ENCODE measurements at places on chromosomes 13 and 19.

- DNase-seq: peak; percentile 2
These were observed 126.6 kb upstream of the UFM1 start for GRCh38 chr13:38223089-38223488.

GRCh38 chr19:18300930-18301717 lies 19.7 kb upstream of the JUND start:
- no peak for DNase-seq

DNA sequence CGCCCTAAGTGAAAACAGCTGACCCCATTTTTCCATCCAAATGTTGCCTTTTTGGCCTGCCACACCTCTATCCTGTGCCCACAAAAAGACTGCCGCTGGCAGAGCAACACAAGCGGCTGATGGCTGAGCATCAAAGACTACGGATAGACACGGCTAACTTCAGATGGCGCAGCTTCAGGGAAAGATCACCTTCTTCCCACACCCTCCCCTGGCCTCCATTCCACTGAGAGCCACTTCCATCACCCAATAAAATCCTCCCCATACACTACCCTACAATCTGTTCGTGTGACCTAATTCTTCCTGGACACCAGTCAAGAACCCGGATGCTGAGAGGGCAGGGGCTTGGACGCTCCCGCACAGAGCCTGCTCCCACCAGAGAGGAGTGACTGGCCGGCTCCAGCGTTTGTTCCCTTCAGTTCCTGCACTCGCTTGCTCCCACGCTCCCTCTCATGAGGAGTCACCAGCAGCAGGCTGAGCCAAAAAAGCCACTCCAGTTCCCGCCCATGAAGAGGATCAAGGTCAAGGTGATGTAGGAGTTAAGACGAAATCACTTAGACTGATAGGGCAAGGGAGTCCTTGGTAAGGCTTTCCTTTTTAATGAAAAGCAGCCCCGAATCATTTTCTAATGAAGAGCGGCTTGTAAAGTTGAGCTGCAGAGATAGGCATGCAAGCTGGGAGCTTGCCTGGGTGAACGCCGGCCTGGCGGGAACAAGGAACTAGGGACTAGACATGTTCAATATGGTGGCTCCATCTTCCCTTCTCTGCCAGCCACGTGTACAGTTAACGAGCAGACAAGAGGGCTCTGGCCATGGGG lies 35.7 kb downstream of the TSKS start:
- no peak for DNase-seq

GRCh38 chr13:24557081-24557480 lies 44.5 kb upstream of the PARP4 start:
- DNase-seq: no peak

- no peak for DNase-seq
These were observed 40.0 kb downstream of the COL4A1 start for GRCh38 chr13:110266983-110267382.

GRCh38 chr19:34241513-34242337 lies 12.6 kb upstream of the GARRE1 start:
- no peak for DNase-seq

- no peak for DNase-seq
These were observed 122.3 kb downstream of the MIPEP start for GRCh38 chr13:23766939-23767338.

DNA sequence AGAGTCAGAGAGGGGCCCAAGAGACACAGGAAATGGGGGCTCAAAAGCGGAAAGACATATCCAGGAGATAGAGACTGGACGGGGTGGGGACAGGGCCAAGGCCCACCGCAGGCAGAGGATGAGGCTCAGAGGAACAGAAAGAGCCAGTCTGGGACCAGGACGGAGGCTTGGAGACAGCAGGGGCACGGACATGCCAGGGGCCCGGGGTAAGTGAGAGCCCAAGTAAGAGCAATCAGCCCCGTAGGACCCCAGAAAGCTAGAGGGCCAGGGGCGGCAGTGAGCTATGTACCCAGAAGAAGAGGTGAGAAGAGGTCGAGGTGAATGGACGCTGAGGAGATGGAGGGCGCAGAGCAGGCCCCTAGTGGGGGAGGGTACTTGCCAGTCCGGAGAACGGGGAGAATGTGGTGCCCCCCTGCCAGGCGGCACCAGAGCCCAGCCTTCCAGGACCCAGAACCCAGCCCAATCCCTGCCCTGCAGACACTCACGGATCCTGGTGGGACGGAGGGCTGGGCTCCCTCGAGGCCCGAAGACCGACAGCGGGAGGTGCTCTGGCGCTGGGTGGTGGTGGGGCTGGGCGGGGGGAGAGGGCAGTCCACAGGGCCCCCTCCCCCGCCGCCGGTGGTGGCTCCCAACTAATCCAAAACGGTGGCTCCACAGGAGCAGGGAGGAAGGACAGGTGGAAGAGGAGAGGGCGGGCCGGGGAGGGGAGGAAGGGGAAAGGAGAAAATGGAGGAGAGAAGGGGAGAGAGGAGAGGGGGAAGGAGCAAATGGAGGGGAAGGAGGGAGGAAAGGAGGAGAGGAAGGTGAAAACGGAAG lies 1.0 kb downstream of the GRIK5 start:
- DNase-seq: peak; percentile 64

- no peak for DNase-seq
These were observed 8.2 kb upstream of the ADAMTS10 start for GRCh38 chr19:8618751-8619150.

GRCh38 chr19:18718015-18718526 lies 34.6 kb downstream of the CRTC1 start:
- DNase-seq: peak; percentile 1

DNA sequence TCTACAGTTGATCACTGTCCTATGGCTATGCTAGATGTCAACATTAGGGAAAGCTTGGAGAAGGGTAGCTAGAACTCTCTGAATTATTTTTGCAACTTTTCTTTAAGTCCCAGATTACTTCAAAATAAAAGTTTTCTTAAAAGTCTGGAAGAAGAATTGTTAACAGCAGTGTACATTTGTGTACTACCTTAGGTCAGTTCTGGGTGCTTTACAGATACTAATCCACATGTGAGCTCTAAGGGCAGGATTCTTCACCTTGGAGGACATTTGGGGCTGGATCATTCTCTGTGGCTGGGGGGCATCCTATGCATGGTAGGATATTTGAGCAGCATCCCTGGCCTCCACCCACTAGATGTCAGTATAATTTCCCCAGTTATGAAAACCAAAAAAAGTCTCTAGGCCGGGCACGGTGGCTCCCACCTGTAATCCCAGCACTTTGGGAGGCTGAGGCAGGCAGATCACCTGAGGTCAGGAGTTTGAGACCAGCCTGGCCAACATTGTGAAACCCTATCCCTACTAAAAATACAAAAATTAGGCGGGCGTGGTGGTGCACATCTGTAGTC lies 2.8 kb downstream of the BRME1 start:
- peak; percentile 85 for DNase-seq

DNA sequence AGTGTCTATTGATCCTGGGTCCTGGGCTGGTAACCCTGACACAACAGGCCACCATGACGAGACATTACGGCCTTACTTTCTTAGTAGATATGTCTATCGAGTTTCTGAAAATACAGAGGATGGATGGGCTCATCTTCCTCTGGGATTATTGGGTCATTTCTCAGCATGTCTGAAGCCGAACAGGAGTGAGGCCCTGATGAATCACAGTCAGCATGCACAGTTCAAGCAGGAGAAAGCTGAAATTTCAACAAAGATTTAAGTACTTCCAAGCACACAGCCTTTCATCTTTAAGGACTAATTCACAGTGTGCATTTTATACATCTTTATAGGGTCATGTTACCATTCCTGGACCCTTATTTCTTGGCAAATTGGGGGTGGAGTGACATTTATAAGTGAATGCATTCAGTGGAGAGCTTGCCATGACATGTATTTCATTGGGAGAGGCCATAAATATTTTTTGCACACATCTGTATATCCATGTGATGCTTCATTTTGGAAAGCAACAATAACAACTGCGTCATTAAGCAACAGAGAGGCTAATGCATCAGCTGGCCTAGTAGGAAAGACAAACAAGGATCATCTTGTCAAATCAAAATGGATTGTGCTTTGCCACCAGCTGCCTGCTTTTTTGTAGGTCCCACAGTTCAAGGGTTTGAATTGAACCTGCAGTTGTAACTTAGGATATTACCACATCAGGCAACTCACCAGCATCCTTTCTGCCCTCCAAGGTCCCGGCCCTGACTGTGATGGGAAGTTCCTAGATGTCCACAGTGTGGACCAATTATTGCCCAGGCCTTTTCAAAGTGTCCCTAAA lies 143.5 kb downstream of the DNAJC15 start:
- DNase-seq: no peak

- DNase-seq: no peak
These were observed 1.2 kb upstream of the FAM83E start for GRCh38 chr19:48616041-48616436.

DNA sequence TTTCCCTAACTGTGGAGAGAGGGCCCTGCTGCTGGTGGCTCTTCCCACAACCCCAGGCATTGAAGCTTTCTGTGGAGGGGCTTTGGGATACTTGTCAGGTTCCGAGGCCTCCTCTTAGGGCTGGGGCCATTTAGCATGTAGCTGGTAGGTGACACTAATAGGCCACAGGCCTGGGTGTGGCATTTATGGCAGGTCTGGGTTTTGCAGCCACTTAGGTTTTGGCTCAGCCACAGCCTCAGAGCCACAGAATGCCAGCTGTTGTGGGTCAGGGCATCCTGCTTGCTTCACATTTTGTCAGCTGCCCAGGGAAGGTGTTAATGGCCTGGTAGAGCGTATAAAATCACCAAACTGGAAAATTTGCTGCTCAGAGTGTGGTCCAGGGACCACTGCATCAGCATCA lies 15.7 kb downstream of the FAM124A start:
- DNase-seq: no peak

- no peak for DNase-seq
These were observed 1.8 kb downstream of the FXYD7 start for GRCh38 chr19:35144600-35145436.

DNA sequence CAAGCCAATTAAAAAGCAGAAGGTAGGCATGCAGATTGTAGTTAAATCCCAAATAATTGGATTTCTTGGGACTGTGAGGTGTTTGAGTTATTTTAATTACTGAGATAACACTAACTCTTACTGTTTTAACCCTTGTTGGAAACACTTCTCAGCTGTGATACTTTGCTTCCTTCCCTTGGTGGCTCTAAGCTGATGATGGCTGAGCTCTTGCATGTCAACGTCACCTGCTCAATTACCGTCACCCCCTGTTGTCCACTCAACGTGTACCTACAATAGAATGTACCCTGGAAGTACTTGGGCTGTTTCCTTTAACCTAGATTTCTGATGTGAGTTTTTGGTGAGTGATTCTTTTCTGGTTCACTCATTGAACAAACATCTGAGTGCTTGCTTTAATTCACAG lies 303.4 kb downstream of the SLC7A1 start:
- DNase-seq: no peak

DNA sequence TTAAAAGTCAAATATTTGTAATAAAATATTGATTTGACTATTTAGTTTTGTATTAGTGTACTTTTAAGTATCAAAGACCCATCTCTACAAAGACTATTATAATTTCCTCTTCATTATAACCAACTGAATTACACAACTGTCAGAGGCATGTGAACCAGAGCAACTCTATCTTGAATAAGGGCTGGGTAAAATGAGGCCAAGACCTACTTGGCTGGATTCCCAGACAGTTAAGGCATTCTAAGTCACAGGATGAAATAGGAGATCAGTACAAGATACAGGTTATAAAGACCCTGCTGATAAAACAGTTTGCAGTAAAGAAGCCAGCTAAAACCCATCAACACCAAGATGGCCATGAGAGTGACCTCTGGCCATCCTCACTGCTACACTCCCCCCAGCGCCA lies 36.2 kb upstream of the ATP12A start:
- DNase-seq: no peak

DNA sequence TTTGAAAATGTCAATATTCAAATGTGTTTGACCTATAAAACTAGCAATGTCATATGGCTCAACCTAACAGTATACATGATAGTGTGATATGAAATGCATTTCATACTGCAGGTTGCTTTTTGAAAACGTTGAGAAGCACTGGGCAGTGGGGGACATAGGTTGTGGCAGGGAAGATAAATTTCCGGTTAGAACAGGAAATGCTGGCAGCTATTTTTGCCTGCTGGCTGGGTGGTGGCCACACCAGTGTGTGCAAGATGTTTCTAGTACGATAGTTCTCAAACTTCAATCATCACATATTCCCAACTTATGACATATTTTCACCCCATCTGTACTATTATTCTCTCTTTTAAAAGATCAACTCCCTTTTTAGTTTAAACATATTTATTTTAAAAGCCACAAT lies 17.2 kb downstream of the FXYD5 start:
- peak; percentile 30 for DNase-seq

DNA sequence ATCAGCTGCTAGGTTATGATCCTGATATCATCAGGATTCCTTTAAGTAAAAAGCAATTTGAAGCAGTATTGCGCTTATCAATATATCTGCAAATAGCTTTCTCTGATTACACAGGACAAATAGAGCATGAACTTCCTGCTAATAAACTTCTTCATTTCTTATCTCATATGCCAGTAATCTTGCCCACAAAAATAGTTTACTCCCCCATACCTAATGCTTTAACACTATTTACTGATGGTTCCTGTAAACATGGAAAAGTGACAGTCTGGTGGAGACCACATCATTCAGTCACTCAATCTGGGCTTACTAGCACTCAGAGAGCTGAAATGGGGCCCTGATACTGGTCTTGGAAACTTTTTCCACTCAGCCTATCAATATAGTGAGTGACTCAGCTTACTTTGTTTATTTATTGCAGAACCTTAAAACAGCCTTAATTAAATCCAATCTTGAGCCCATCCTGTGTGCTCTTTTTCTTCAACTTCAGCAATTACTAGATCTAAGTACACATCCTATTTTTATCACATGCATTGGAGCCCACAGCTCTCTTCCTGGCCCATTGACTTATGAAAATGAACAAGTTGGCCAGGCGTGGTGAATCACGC lies 1464.3 kb downstream of the UQCRFS1 start:
- DNase-seq: no peak

DNA sequence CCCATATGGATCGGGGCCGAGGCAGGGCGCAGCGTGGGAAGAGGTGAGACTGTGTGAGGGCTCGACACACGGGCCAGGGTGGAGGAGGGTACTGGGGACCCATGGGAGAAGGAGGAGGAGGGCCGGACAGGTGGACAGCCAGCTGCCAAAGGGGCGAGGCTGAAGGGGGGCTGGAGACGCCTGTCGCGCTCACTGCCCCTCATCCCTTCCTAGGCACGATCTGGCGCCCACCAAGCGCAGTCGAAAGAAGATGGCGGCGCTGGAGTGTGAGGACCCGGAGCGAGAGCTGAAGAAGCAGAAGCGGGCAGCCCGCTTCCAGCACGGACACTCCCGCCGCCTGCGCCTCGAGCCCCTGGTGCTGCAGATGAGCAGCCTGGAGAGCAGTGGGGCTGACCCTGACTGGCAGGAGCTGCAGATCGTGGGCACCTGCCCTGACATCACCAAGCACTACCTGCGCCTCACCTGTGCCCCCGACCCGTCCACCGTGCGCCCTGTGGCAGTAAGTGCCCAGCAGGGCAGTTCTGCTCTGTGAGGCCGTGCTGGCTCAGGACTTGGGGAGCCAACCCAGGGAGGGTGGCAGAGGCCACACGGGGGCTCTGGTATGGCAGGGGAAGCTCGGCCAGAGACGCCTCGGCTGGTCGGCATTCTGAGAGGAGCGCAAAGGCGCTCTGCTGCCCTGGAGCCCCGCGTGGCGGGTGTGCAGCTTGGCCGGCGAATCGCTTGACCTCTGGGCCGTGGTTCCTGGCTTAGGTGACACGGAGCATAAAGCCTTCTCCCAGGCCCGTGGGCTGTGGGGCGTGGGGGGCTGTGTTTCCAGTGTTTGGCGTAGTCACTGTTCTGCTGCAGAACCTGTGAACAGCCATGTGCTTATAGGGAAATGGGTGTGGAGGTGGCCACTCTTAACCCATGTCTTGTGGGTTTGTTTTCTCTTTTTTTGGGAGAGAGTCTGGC lies 6.9 kb downstream of the LENG9 start:
- no peak for DNase-seq

GRCh38 chr19:41144403-41144802 lies 30.2 kb downstream of the CYP2F1 start:
- peak; percentile 83 for DNase-seq

GRCh38 chr19:17448131-17448967 lies at the start of gene TMEM221:
TMEM221 (minus strand) TSS chr19:17448668; CDS start chr19:17448462, 206 bp downstream.
- peak; percentile 61 for DNase-seq
